ENCODE measurements at places on chromosomes 5 and 9. TPM values are rescaled to one million over a fixed set of nuclear protein-coding genes. Genes with fewer than 3 reads are reported as not detected.

Gene IL5
- total RNA-seq = 1.6 TPM

Gene SLC9A3
- total RNA-seq = 3.2 TPM

Gene PDCD1LG2
- 0.13 TPM for total RNA-seq

Gene BRD3OS
- total RNA-seq = 8.1 TPM

Gene BAAT
- not detected for total RNA-seq

Gene NOTCH1
- total RNA-seq = 45.7 TPM

Gene IZUMO3
- not detected for total RNA-seq

Gene ZNF300
- total RNA-seq = 1.2 TPM

Gene FOXB2
- total RNA-seq = not detected

Gene BHMT2
- not detected for total RNA-seq

Gene UBE2QL1
- not detected for total RNA-seq

Gene TMEM171
- total RNA-seq = not detected

Gene CBY3
- total RNA-seq = 0.47 TPM

Gene CDC20B
- not detected for total RNA-seq

Gene NR2F1
- total RNA-seq = not detected

Gene SMIM32
- total RNA-seq = not detected

Gene F2R
- 2.5 TPM for total RNA-seq

Gene SH3GL2
- total RNA-seq = not detected

Gene ANGPTL2
- not detected for total RNA-seq

Gene WDR38
- not detected for total RNA-seq

Gene CER1
- not detected for total RNA-seq

Gene IFT74
- 9.2 TPM for total RNA-seq

Gene IFNK
- not detected for total RNA-seq

Gene GMCL2
- total RNA-seq = not detected
